ENCODE measurements at places on chromosomes 3 and 15. TPM values are rescaled to one million over a fixed set of nuclear protein-coding genes. Genes with fewer than 3 reads are reported as not detected.

GRCh38 chr3:134928392-134928791 is 133.3 kb downstream of the EPHB1 start:
- no peaks in the 10 kb centered on the region for H3K4me1 ChIP-seq
- H3K27ac ChIP-seq, result no peak overlapping the region
- H3K4me3 ChIP-seq, result no peak overlapping the region
- H3K27me3 ChIP-seq, result no peaks in the 10 kb centered on the region
- H3K36me3 ChIP-seq, result no peaks in the 10 kb centered on the region
- no peak for DNase-seq

GRCh38 chr15:57082054-57082728 is 163.7 kb downstream of the TCF12 start:
- H3K27me3 ChIP-seq, result no peaks in the 10 kb centered on the region
- H3K4me3 ChIP-seq, result no peak overlapping the region
- no peak overlapping the region for H3K27ac ChIP-seq
- H3K36me3 ChIP-seq, result no peaks in the 10 kb centered on the region
- H3K4me1 ChIP-seq, result no peaks in the 10 kb centered on the region

- H3K27ac ChIP-seq, result no peak overlapping the region
- H3K36me3 ChIP-seq, result no peaks in the 10 kb centered on the region
- no peaks in the 10 kb centered on the region for H3K27me3 ChIP-seq
- no peak for DNase-seq
- no peak overlapping the region for H3K4me3 ChIP-seq
These were observed 111.2 kb downstream of the ETFA start for GRCh38 chr15:76200083-76200465.

The PPP2R3A gene
- total RNA-seq, result 20.6 TPM

The SPPL2A gene
- total RNA-seq, result 162 TPM

GRCh38 chr15:94600505-94600904 is 369.1 kb downstream of the MCTP2 start:
- no peaks in the 10 kb centered on the region for H3K36me3 ChIP-seq
- H3K27ac ChIP-seq, result no peak overlapping the region
- no peak for DNase-seq
- no peak overlapping the region for H3K4me3 ChIP-seq
- H3K4me1 ChIP-seq, result no peaks in the 10 kb centered on the region

DNA sequence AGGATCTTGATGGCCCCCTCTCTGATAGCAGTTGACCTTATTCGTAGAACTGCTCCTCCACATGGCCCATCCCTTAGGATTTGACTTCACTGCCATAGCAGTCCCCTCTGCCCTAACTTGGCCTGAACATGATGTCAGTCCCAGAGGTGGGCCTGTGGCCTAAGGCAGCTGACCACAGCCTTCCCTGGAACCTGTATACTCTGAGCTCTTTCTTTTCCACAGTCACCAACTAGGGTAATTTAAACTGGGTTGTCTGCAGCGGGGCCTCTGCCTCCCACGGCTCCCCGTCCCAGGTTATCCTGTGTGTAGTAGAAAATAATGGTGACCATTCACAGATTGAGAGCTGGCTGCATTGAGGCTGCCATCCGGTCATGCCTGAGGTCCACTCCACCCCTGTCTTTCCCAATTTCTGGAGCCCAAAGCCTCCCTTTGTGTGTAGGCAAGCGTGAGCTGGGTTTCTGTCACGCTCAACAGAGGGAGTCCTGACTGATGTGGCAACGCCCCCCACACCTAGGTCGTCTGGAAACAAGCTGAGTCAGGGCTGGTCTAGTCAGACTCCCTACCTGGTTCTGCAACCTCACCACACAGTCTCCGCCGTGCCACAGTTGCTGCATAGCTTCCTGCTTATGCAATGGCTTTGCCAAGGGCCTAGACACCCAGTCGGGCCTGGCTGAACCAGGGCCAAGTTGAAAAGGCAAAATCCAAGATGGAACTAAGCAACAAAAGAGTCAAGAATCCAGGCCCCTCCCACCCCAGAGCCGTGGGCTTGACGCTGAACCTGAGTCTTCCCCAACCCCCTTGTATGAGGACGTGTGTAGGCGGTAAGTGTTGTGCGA is 284.5 kb downstream of the XXYLT1 start:
- H3K27me3 ChIP-seq, result no peaks in the 10 kb centered on the region
- no peak overlapping the region for H3K4me3 ChIP-seq
- DNase-seq, result peak; percentile 30
- H3K4me1 ChIP-seq, result no peaks in the 10 kb centered on the region
- H3K36me3 ChIP-seq, result no peaks in the 10 kb centered on the region
- no peak overlapping the region for H3K27ac ChIP-seq

DNA sequence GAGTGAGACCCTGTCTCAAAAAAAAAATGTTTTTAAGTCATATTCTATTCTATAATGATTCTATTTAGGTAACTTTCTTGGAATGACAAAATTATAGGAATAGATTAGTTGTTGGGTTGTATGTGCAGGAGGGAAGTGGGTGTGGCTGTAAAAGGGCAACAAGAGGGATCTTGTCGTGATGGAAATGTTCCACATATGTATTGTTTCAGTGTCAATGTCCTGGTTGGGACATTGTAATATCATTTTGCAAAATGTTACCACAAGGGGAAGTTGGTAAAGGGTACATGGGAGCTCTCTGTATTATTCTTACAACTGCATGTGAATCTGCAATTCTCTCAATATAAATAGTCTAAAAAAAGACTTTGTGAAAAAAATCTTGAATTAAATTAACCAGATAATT is 14.3 kb upstream of the ABHD5 start:
- no peak for DNase-seq
- no peak overlapping the region for H3K4me3 ChIP-seq
- H3K27ac ChIP-seq, result no peak overlapping the region

- H3K27me3 ChIP-seq, result no peaks in the 10 kb centered on the region
- H3K27ac ChIP-seq, result no peak overlapping the region
These were observed 150.3 kb downstream of the MEGF11 start for GRCh38 chr15:66103293-66103590.

GRCh38 chr15:74893627-74894026 is 3.8 kb downstream of the MPI start:
- H3K27ac ChIP-seq, result no peak overlapping the region
- no peaks in the 10 kb centered on the region for H3K27me3 ChIP-seq
- no peaks in the 10 kb centered on the region for H3K36me3 ChIP-seq

The AADAC gene
- total RNA-seq, result not detected

The PRICKLE2 gene
- 72.5 TPM for total RNA-seq

The NEIL1 gene
- 101 TPM for total RNA-seq

The EBLN2 gene
- 12.0 TPM for total RNA-seq

The MKRN2 gene
- total RNA-seq, result 34.7 TPM
